ENCODE measurements at places on chromosomes 12 and 14.
A peak's percentile ranks its signal among the peaks of the same experiment; 100 is the strongest.

DNA sequence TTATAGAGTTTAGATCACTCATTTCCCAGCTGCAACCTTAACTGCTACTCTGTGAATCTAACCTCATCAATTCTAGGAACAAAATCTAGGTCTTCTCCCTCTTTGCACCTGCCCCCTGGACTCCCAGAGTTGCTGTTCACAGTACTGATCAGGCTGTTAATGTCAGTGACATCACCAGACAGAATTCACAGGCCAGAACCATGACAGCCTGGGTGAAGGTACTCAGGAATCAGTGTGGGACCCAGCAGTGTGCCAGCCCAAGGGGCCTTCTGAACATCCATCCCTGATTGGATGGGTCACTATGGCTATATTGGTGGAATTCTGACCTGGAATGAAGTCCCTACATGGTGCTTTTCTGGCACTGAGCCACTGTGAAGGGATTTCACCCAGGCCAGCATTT is 72.8 kb downstream of the CLMN start:
- no peak for DNase-seq

GRCh38 chr14:81235096-81235495 is 14.3 kb upstream of the GTF2A1 start:
- no peak for DNase-seq

DNA sequence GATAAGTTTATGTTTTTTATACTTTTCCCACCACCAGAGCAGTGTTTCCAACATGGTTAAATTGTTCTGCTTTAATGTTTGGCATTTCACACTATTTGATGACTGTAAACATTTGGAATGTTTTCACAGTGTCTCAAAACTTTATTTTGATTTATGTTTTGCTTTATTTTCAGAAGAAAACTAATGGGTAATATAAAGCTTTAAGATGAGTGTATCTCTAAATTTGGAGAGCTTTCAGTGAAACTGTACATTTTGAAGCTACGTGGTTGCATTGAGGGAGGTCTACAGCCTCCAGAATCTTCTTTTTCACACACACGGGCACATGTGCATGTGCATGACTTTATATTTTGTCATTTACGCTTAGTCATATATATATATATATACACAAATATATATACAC is 10.7 kb downstream of the BICD1 start:
- no peak for DNase-seq

DNA sequence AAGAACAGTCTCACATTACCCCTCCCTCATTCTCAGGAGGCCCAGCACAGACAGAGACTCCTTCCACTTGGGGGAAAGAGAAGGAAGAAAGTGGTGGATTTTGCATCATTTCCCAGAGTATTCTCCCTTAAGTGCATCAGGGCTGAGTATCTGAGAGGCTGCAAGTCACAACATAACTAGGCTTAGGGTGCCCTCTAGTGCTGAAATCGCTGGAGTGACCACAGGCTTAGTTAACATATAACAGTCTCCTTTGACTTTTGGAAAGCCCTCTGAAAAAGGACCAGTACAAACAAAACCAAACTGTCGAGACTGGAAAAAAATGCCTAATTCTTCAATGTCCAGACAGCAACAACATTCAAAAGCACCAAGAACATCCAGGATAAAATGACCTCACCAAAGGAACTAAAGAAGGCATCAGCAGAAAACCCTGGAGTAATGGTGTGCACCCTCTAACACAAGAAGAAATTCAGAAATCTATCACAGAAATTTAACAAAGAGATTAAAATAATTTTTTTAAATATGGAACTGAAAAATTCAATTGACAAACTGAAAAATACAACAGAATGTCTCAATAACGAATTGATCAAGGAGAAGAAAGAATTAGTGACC is 412.3 kb downstream of the RPS29 start:
- DNase-seq = peak; percentile 23

DNA sequence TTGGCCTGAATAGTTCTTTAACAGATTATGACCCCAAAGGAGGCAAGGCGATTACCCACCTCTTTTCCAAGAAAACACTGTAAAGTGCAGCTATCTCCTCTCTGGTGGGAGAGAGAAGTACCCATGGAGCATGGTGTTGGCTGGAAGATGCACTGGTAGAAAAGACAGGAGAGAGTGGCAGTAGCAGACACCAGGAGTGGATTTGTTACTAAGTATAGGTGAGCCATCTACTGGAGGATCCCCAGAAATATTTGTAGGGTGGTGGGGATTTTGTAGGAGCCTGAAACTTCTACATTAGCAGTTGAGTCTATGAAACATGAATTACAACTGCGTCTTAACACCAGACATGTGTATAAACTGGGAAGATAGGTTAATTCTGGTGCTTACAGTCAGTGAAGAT is 148.0 kb downstream of the SLC38A4 start:
- DNase-seq = no peak

DNA sequence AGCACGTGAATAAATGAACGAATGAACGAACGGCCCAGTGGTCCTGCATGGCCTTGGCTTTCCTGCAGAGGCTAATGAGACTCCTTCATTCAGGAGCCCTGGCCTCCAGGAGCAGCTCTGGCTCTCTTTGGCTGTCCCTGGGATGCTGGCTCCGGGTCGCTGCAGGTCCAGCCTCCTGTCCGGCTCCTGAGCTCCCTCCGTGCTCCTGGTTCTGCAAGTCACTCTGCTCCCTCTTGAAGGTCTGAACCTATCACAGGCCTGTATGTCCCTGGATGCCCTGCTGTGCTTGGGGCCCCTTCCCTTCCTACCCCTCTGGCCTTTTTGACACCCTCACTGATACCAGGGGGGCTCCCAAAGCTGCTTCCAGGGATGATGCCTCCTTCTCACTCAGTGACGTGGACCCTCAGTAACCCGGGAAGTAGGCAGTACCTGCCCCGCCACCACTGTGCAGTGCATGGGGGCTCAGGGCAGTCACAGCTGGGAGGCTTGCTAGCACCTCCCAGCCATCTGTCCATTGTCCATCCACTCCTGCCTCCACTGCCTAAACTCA is 133.7 kb upstream of the C14orf180 start:
- DNase-seq = no peak

All from T-helper 2 cell treated with Interferon-gamma antibody and Interleukin-4, amounts not matched to agents 5 μg/mL and 100 μg/mL, for 36 hours (primary cell).